GM23248 (cell line): ENCODE measurements at places on chromosomes 4 and X.

DNA sequence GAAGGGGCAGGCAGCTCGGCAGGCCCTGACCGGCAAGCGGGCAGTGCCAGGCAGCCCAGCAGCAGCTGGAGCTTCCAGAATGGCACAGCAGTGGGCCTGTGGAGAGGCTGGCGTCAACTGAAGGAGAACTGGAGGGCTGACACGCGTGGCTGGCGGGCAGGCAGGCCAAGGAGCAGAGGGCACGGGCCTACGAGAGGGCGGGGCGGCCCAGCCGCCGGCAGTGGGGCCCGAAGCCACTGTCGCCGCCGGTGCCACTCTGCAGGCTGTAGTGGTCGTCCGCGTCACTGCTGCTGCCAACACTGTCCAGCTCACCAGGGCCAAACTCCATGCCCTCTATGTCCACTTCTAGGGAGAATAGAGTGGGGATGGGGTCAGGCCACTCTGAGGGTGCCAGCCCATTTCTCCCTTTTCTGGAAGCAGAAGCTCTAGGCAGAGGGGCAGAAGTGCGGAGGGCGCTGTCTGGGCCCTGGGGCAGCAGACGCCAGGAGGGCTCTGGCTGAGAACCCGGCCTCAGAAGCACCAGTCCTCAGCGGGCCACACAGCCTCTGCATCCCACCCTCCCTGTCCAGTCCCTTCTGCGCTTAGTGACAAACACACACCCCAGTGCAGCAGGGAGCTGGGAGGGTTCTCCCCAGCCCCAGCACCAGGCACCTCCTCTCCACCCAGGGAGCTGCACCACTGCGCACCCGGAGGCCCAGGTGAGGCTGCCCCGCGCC lies 8.6 kb upstream of the HAUS3 start:
- H3K4me1 ChIP-seq = no peaks in the 10 kb centered on the region
- DNase-seq = no peak
- H3K36me3 ChIP-seq = peaks cover 4% of the 10 kb centered on the region; the same call in 1 of the 2 replicates
- no peak overlapping the region for H3K27ac ChIP-seq
- H3K27me3 ChIP-seq = no peaks in the 10 kb centered on the region

GRCh38 chr4:25182937-25183336 lies 22.7 kb upstream of the SEPSECS start:
- no peak overlapping the region for H3K27ac ChIP-seq
- H3K27me3 ChIP-seq = no peaks in the 10 kb centered on the region
- no peak overlapping the region for H3K4me3 ChIP-seq

DNA sequence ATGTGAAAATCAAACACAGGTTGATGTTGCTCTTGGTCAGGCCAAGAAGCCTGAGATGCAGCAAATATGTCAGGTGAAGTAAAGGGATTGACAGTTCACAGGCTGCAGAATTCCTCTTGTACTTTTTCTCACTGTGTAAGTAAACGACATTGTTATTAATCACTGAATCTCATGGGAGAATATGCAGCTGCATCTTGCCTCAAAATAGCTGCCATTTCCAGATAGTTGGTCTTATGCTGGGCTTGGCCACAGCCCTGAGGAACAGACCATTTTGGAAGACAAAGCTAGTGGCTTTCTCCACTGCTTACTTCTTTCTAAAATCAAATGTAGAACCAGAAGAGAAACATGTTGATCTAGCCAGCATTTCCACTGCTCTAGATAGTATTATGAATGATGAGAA lies 403.4 kb upstream of the NR3C2 start:
- no peak for DNase-seq
- no peaks in the 10 kb centered on the region for H3K4me1 ChIP-seq
- no peaks in the 10 kb centered on the region for H3K36me3 ChIP-seq

- H3K4me3 ChIP-seq = no peak overlapping the region
- DNase-seq = no peak
- H3K36me3 ChIP-seq = no peaks in the 10 kb centered on the region
- H3K27ac ChIP-seq = no peak overlapping the region
- H3K27me3 ChIP-seq = no peaks in the 10 kb centered on the region
These were observed 19.9 kb upstream of the GPR173 start for GRCh38 chrX:53028678-53029077.

- H3K27ac ChIP-seq = no peak overlapping the region
- H3K4me1 ChIP-seq = no peaks in the 10 kb centered on the region
- no peak overlapping the region for H3K4me3 ChIP-seq
- no peaks in the 10 kb centered on the region for H3K27me3 ChIP-seq
- H3K36me3 ChIP-seq = no peaks in the 10 kb centered on the region
These were observed 56.0 kb upstream of the STPG2 start for GRCh38 chr4:98199247-98199646.

GRCh38 chr4:4663028-4663427 lies 121.2 kb upstream of the STX18 start:
- no peaks in the 10 kb centered on the region for H3K27me3 ChIP-seq
- no peaks in the 10 kb centered on the region for H3K36me3 ChIP-seq
- peaks cover 34% of the 10 kb centered on the region for H3K4me1 ChIP-seq
- H3K4me3 ChIP-seq = no peak overlapping the region
- no peak overlapping the region for H3K27ac ChIP-seq

GRCh38 chr4:153138736-153139135 lies 65.5 kb upstream of the TRIM2 start:
- peaks cover 27% of the 10 kb centered on the region for H3K4me1 ChIP-seq
- H3K27me3 ChIP-seq = no peaks in the 10 kb centered on the region
- no peak overlapping the region for H3K4me3 ChIP-seq
- H3K27ac ChIP-seq = no peak overlapping the region
- DNase-seq = no peak
